ENCODE measurements at places on chromosomes 1 and 21.
A peak's percentile ranks its signal among the peaks of the same experiment; 100 is the strongest.

DNA sequence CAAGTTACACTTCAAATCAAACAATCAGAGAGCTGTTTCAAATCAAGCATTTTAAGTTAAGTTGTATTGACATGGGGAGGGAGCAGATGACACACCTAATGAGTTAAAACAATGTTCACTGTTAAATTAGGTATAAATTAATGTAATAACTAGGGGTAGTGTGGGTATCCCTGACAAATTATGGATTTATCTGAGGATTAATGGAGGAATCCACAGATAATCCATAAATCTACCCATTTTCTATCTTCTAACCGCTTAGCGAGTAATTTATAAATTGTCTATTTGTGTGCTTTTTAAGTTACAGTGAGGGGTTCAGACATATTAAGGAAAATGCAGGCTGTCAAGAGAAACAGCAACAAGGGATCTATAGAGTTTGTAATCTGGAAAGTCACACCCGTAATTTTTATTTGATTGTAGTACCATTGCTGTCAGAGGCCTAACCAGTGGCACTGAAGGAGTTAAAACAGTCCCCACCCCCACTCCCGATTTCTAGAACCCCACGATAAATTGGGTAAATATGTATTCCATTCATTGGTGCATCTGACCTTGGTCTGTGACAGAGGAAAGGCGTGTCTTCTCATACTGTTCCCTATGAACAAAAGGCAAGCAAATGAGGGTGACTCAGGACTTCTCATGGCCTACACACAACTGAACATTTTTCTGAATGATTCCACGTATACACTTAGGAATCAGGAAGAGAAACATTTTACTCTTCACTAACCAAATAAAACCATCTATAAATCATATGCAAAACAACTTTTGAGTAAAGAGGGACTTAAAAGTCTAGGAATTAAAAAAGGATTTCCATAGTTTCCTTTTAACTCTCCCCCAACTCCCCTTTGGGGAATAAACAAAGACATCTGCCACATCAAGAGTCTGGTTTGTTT, 7.4 kb downstream of the IRF2BP2 start:
- DNase-seq = no peak

DNA sequence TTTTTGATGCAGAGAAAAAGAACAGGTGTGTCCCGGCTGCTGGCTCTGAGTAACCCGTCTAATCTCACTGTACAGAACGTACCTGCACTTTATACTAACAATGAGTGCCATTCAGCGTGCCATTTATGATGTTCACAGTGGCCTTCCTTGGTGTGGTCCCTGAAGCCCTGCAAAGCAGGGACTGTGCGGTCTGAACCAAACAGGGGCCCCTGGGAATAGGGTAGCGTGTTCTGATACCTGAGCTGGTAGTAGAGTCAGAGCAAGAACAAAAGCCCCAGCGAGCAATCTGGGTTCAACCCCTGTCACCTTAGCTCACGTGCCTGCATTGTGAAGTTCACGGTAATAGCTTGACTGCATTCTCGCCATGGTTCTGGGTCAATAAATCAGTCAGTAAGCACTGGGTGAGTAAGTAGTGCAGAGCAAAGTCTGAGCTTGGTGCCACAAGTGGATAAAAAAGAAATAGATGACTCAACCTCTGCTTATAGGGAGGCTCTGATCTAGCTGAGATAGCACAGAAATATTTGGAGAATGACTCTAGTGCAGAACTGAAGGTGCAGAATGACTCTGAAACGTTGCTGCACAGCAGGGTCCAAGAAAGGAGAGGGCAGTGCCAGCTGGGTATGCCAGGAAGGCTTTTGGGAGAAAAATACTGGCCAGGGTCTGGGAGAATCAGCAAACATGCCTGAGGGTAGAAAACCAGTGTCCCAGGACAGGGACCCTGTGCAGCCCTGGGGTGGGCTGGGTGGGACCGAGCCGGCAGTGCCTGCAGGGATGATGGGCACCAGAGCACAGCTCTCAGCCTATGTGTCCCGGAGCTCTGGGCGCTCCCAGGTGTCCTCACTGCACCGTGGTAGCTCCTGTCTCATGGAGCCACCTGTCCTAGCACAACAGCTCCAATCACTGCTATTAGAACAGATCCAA, 125.9 kb downstream of the RHOU start:
- DNase-seq = no peak

- no peak for DNase-seq
Observed at GRCh38 chr1:194076646-194077045, 890.2 kb upstream of the B3GALT2 start.

DNA sequence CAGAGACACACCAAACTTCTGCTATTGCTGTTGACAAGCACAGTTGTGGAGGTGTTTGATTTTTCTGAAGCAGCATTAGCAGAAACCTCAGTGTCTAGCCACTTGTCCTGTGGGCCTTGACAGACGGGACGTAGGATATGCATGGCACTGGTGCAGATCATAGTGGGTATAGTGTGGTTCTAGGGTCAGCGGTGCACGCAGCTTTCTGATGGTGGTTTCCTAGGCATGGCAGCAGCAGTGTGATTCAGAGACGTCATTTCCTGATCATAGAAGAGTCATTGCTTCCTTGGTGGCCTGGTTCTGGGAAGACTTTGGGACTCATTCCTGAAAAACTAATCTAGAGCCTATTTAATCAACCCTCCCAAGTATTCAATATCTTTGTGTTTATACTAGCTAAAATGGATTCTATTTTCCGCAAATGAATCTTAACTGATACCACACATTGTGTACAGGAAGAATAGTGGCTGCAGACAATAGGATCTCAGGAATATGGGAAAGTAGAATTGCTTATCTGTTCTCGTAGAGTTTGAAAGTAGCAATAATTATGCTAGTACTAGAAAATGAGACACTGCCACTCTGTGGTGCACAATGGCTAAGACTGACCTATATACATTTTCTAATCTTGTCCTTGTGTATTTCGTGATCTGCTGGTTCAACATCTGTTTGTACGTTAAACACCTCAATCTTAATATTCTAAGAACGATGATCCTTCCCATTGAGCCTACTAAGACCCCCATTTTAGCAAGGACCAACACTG, 2.8 kb upstream of the USP1 start:
- no peak for DNase-seq

GRCh38 chr21:46184625-46185555, 631 bp upstream of the SPATC1L start:
- peak; percentile 84 for DNase-seq

GRCh38 chr1:17020502-17020901, 8.8 kb upstream of the ATP13A2 start:
- no peak for DNase-seq

DNA sequence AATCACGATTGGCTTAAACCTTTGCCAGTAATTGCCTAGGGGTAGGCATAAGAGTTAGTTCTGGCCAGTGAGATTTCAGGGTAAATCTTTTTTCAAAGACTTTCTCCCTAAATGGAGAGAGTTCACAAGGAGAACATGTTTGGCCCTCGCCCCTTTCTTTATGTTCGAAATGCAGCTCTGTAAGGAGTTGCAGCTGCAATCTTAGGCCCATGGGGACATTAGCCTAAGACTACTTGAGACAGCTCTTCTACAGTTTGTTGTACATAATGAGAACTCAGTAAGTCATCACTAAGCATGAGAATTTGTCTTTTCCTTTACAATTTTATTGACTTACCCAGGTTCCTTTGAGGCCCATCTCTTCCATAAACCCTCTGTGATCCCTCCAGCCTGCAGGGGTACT, 40.4 kb upstream of the GADD45A start:
- no peak for DNase-seq

- peak; percentile 32 for DNase-seq
Observed at GRCh38 chr1:5509664-5510452, 482.4 kb downstream of the NPHP4 start.

DNA sequence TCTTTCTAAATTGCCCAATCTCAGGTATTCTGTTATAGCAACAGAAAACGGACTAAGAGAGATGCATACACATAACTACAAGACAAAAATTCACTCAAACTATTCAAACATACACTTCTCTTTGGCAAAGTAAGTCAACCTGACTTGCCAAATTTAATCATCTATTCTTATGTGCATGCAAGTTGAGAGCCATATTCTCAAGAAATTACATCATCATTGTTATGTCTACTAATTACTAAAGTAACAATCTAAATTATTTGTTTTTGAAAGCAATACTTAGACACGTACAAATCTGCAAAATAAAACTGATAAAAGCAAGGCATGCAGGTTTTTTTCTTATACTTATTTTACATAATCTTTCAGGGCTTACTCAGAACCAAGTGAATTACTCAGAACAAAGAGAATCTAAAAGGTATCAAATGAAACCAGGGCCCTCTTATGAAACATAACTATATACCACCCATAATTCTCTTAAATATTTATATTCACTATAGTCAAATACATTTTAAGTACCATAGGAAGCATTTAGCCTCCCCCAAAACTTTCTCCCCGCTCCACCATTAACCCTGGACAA, 62.3 kb downstream of the HLCS start:
- no peak for DNase-seq

DNA sequence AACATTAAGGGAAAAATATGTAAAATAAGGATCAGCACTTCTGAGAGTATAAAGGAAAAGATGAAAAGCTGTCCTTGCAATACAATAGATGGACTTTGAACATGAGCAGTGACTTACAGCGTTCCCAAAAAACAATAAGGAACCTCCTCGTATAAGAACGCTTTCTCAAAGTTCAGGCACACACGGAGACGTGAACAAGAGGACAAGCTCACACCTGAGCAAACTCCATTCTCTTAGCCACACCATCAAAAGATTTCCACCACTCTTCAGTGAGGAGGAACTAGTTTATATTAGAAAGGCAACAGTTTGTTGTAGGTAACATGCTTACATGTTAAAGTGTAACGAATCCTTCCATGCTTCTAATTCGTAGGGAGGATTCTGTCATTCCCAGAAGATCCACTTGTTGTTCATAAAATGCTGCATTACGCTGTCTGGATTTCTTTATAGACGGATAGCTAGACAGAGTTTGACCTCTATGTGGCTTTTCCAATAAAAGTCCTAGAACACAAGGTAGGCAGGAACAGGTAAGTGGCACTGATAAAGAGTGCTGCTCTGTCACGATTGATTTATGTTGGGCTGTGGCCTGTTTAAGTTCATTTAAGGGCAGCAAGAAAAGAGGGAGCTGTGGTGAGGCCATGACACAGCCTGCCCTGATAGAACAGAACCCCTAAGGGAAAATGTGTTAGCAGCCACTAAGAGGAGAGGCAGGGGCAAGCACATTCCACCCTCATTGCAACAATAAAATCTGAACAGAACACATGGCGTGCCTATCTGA, 37.0 kb upstream of the ATP1A1 start:
- no peak for DNase-seq

- DNase-seq = no peak
Observed at GRCh38 chr1:152067150-152067549, 21.7 kb downstream of the TCHHL1 start.

DNA sequence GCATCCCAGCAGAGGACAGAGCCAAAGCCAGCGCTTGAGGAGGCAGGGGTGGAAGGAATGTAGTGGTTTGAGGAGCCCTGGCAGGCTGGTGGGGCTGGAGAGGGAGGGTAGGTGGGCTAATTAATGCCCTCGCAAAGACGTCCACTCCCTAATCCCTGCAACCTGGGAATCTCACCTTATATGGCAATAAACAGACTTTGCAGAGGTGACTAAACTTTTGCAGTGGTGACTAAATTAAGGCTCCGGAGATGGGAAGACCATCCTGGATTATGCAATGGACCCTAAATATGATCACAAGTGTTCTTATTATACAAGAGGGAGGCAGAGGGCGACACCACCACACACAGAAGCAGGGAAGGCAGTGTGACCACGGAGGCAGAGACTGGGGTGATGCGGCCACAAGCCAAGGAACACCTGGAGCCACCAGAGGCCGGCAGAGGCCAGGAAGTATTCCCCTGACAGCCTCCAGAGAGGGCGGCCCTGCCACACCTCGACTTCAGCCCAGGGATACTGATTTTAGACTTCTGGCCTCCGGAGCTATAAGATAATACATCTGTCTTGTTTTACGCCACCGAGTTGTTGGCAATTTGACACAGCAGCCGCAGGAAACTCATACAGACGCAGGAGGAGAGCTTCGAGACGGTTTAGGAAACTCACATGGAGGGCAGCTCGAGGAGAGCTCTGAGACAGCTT, 23.1 kb upstream of the NPPB start:
- no peak for DNase-seq

DNA sequence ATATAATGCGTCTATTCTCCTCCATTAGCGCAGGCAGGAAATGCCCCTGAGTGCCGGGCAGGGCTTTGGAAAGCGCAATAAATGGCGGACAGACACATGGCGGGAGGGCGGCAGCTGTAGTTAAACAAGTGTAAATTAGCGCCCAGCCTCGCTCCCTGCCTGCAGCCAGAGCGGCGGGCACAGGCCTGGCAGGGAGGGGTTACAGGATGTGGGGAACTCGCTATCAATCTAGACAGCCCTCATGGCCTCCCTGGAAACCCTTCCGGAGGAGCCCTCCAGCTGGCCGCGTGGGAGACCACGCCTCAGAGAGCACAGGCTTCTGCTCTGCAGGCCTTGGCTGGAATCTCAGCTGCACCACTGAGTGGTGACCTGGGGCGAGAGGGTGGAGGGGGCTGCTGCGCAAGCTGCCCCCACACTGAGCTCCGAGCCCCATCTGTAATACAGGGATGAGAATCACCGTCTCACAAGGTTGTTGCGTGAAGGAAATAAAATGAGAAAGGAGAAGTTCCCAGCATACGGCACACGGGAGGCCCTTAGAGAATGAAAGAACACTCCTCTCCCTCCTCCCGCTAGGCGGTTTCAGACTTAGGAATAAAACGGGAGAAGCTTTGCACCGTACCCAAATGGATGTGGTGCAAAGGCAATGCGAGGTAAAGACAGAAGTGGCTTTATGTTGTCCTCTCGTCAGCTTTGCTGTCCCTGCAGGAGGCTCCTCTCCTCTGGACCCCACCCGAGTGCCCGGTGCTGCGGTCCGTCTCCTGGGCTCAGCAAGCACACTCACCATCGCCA, 167.2 kb upstream of the POU3F1 start:
- no peak for DNase-seq

GRCh38 chr1:79255421-79255820, 248.9 kb upstream of the ADGRL4 start:
- DNase-seq = no peak

DNA sequence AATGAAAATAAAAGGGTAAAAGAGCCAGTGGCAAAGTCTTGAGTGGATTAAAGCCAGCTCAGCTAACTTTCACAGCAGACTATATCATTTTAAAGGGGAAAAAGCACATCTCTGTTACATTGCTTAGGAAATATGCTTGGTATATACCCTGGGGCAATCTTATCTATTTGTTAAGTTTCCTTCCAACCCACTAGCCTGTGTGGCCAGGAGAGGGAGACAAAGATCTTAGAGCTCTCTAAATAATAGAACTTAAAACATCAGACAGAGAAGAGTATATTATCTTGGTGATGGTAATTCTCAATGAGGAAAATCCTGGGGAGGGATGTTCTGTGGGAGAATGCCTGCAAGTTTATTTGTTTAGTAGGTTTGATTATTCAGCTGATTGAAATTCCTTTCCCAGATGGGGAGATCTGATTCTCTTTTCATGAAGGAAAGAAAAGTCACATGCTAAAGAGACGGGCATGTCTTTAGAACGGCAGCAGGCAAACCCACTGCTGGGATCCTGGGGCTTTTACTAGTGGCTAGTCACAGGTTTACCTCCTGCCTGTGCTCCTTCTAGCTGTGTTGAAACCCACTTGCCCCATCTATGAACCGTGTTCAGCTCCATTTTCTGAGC, 3.6 kb downstream of the KCNE2 start:
- peak; percentile 84 for DNase-seq
